LHCN-M2 (cell line): ENCODE measurements at places on chromosomes 5 and 9. TPM values are rescaled to one million over a fixed set of nuclear protein-coding genes. Genes with fewer than 3 reads are reported as not detected.

DNA sequence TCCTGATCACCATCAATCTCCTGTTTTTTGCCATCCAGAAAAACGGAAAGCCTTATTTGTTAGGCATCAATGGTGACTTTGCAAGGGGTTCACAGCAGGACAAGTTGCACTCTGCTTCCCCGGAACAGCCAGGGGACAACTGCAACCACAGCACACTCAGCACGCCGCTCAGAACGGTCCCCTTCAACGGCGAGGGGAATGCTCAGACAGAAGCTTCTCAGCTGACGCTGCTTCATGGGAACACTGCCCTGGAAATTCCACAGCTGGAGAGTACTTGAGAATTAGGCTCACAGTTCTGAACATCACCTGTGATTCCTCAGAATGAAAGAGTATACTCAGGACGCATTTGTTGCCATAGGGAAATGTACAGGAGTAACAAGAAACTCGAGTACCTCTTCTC is 40.1 kb upstream of the PLPP6 start:
- no peak for DNase-seq

GRCh38 chr5:180119903-180120236 is 48.3 kb upstream of the RNF130 start:
- DNase-seq = no peak

DNA sequence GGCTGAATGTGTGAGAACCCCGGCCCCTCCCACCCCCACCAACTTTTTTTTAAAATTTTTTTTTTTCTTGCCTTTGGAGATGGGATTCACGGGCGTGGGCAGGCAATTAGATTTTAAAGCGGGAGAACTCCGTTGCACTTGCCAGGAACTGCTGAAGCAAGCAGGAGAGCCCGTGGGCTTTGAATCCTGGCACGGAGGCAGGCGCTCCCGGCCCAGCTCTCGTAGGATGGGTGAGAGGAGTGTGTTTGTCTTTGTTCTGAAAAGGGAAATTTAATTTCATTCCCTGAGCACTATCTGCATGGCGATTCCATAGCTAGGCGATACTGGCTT is 54.3 kb upstream of the BOD1 start:
- DNase-seq = no peak

DNA sequence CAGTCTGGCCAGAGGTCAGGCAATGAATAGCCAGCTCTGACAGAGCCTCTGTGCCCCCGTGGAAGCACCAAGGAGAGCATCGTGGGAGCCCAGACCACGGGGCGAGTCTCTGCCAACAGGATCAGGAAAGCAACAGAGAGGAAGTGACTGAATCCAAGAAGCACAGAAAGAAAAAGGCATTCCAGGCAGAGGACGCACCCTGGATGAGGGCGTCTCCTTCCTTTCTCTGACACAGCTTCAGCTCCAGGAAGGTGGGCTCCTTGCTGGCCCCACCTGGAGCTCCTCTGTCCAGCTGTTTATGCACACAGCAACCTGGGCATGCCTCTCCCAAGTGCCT is 16.6 kb downstream of the HK3 start:
- no peak for DNase-seq

- DNase-seq = no peak
These were observed 359.6 kb downstream of the EBF1 start for GRCh38 chr5:158739951-158740757.

GRCh38 chr5:154288145-154288544 is 97.6 kb downstream of the GALNT10 start:
- no peak for DNase-seq

GRCh38 chr5:173041881-173042762 is 14.0 kb upstream of the CREBRF start:
- DNase-seq = no peak

GRCh38 chr9:117273612-117274011 is 141.2 kb downstream of the ASTN2 start:
- DNase-seq = no peak

Gene HRH2
- total RNA-seq = not detected in 2 replicates

Gene GPRIN1
- 11.7 and 16.2 TPM in 2 replicates for total RNA-seq

Gene LNPEP
- total RNA-seq = 20.3 and 29.5 TPM in 2 replicates

Gene LRRC19
- not detected in 2 replicates for total RNA-seq
